ENCODE measurements at places on chromosomes 2 and 18.

DNA sequence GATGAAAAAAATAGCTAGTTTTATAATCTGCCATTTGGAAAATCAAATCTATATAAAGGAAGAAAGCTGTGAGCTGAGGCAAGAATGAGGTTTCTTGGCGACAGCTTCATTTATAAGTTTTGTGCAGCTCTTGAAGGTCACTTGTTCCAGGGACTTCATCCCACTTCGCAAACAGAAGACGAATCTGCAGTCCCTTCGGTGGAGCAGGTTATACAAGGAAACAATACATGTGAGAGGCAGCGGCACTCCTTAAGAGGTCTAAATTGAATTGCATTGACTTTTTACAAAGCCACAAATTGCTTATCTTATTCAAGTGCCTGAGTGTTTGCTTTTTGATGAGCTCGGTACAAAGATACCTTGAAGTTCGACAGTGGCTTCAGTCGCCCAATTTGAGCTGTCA, 72.2 kb downstream of the C1QL2 start:
- no peak for DNase-seq

DNA sequence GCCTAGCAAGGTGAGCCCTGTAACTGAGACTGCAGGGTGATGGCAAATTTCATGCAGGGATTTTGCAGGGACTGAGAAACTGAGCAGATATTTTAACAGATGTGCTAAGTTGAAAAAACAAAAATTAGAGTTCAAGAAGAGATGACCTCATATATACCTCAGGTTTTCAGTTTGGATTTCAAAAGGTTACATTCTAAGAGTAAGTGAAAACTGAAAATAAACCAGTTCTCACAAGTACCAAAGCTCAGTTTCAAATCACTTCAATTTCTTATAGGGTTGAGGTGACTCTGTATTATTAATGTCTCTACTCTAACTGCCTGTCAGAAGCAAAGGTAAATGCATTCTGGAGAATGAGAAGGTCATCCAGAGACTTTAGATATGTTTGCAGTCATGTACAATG, 237.4 kb upstream of the VRK2 start:
- no peak for DNase-seq

GRCh38 chr2:88658326-88658725, 31.1 kb upstream of the EIF2AK3 start:
- no peak for DNase-seq

GRCh38 chr2:175606010-175606841, 395.8 kb downstream of the LNPK start:
- DNase-seq = no peak

GRCh38 chr2:233416706-233417105, 62.4 kb downstream of the DGKD start:
- no peak for DNase-seq

GRCh38 chr2:199455545-199456382, 2.0 kb downstream of the SATB2 start:
- DNase-seq = no peak

GRCh38 chr2:41020358-41020757, 568.5 kb upstream of the SLC8A1 start:
- no peak for DNase-seq

GRCh38 chr18:75638223-75638775, 210.8 kb upstream of the SMIM21 start:
- no peak for DNase-seq

GRCh38 chr2:144730711-144731110, 210.8 kb upstream of the ZEB2 start:
- DNase-seq = no peak

- DNase-seq = peak; percentile 43
Measured at GRCh38 chr18:79644006-79644665, 35.5 kb upstream of the CTDP1 start.

GRCh38 chr2:15364561-15364960, 196.6 kb downstream of the NBAS start:
- DNase-seq = no peak

DNA sequence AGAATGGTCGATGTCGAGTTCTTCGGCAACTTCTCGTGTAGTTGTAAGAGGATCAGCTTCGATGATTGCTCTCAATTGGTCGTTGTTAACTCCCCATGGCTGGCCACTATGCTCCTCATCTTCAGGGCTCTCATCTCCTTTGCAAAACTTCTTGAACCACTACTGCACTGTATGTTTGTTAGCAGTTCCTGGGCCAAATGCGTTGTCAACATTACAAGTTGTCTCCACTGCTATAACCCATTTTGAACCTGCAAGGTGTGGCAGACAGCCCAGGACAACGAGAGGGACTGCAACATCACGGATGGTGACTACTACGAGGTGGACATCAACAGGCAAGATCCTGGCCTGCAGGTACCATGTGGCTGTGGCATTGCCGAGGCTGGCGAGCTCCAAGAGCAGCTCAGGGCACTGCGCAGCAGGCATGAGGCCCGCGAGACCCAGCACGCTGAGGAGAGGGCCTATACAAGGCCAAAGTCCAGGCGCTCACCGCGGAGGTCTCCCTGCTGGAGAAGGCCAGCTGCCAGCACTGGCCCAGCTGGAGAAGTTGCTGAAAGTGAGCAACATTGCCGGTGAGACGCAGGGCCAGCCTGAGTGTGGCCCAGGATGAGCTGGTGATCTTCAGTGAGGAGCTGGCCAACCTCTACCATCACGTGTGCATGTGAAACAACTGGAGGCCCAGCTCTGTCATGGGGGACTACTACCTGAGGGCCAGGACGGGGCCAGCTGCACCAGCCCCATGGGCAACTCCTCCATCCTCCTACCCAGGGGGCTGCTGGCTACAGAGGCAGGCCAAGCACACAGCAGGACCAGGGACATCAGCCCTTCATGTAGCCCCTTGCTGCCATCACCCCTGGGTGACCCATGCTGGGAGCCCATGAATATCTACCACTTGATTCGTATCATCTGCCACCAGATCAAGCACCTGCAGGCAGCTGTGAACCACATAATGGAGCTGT, 20.2 kb downstream of the CLK1 start:
- DNase-seq = no peak

GRCh38 chr18:8139127-8139527, 470.1 kb upstream of the RAB12 start:
- no peak for DNase-seq

- DNase-seq = no peak
Measured at GRCh38 chr18:33804258-33804657, 226.2 kb downstream of the ASXL3 start.

GRCh38 chr2:1553671-1554295, 140.5 kb downstream of the TPO start:
- DNase-seq = no peak

DNA sequence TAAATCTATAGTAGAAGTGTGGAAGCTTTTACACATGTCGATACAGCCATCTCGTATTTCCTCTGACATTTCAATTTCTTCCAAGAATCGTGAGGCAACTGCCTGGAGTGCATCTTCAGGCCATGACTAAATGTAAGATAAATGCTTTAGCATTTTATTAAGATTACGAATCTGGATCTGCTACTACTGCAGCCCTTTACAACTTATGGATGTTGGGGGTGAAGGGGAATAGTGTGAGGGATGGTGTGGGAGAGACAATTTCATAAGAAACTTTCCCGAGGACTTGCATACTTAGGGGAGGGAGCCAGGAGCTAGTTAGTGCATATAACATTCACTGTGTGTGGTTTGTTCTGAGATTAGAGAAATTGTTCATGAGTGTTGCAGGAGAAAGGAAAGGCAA, 204.8 kb downstream of the SLC39A10 start:
- no peak for DNase-seq

- no peak for DNase-seq
Measured at GRCh38 chr2:216866515-216867095, 6.7 kb upstream of the TNP1 start.

- DNase-seq = no peak
Measured at GRCh38 chr2:151945186-151945585, 117.0 kb upstream of the ARL5A start.

- DNase-seq = no peak
Measured at GRCh38 chr2:74424139-74424992, 2.8 kb downstream of the WDR54 start.

- DNase-seq = no peak
Measured at GRCh38 chr2:180646756-180647155, 333.6 kb upstream of the UBE2E3 start.

GRCh38 chr2:118294063-118294462, 205.8 kb downstream of the INSIG2 start:
- DNase-seq = no peak

DNA sequence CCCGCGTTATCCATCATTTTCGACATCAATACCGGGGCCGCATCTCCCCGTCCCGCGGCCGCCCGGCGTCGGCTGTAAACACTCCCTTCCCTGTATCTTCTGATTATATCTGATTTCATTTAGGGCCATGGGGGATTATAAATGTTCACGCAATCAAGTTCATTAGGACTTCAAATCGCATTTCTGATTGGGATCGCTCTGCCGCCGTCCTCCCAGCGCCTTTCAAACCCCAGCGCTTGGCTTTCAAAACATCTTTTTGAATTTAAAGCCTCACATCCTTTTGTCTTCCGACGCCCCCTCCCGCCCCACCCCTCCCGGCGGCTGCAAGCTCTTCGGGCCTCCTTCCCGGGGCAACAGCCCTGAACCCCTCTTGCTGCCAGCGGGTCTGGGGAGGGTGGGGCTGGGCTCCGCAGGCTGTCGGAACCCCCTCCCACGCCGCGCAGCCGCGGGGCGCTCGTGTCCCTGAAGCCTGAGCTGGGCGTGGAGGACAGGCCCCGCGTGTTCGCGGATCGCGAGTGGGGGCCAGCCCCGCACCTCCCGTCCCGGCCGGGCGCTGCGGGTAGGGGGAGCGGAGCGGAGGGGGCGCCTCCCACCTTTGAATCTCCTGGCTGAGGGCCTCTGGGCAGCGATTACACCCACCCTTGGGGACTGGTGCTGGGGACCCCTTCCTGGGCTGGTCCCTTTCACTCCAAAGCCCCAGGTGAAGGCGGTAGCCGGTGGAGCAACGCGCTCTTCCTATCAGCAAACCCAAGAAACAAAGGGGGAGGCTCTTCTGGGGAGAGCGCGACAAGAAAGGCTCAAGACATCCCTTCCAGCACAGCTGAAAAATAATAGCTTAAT, 11.3 kb upstream of the GBX2 start:
- DNase-seq = no peak

DNA sequence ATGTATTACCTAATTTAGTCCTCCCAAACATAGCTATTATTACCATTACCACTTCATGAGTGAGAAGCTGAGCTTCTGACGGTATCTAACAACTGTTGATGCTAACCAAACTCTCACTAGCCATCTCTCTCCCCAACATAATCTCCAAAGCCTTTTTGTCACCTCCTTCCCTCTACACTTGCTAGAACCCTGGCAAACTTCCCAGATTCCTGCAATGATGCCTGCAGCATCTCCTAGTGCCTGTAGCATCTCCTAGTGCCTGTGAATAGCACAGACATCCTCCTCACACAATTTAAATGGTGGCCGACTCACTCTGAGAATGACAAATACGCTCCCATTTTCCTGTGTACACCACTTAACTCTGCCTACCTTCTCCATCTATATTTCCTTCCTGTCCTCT, 126.7 kb downstream of the STK39 start:
- DNase-seq = no peak

DNA sequence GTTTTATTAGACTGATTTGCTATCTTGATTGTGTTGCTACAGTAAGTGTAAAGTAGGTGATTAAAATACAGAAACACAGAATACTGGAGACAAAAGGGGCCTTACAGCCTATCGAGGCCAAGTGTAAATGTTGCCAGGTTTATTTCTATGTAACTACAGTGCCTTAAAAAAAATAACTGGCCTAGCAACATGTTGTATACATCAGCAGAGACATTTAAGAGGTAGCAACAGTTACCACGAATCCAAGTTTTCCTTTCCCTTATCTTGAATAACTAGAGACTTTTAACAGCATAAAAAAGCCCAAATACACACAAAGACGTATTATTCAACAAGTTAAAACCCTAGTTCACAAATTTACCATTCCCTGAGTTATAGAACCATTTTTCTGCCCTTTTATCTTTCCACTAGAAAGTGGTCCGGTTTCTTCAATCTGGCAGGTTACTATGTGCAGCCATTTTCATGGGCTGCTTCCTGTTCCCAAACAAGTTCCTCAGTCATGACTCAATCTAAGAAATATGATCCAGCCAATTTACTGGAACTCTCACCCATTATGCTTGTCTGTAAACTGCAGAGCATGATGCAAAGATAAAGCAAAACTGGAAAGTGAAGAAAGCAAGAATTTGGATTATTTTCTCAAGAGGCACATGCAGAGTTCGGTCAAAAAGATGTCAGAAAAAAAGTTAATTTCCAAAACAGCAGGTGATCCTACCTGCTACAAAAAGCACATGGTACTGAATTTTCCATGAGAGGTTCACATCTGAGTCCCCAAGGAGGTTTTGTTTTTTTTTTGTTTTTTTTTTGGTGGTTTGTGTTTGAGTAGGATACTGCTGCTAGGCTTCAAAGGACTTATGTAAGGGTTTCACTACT, 22.2 kb downstream of the NFE2L2 start:
- DNase-seq = no peak

DNA sequence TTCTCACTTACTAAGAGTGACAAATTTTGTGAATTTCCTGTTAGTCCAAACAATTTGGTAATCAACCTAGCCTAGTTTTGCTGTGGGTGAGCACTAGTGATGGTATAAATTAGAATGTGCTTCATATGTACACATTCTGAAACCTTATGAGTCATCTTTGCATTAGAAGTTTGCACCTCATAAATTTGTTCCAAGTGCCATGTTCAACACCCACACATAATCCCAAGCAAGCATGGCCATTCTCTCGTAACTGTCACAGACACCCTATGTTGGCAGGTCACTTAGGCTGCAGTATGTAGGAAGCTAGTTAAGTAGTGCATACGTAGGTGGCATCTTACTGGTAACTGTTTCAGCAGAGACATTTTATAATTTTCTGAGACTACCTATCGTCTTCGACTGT, 46.9 kb downstream of the NAB1 start:
- no peak for DNase-seq

DNA sequence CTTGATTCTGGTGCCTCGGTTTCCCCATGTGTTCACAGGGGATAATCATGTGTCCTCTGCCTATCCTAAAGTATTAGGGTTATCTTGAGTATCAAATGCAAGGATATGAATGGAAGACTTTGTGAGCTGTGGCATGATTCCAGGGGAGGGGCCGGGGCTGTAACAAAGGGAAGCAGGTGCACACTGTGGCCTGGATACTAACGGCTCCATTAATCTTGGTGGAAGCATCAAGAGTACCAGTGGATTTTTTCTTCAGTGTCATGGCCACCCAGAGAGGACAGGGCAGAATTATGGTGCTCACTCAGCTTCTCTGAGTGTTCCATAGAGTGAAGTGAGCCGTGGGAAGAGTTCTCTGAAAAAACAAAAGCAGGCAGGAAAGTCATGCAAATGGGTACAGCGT, 320.1 kb downstream of the ALK start:
- DNase-seq = no peak

DNA sequence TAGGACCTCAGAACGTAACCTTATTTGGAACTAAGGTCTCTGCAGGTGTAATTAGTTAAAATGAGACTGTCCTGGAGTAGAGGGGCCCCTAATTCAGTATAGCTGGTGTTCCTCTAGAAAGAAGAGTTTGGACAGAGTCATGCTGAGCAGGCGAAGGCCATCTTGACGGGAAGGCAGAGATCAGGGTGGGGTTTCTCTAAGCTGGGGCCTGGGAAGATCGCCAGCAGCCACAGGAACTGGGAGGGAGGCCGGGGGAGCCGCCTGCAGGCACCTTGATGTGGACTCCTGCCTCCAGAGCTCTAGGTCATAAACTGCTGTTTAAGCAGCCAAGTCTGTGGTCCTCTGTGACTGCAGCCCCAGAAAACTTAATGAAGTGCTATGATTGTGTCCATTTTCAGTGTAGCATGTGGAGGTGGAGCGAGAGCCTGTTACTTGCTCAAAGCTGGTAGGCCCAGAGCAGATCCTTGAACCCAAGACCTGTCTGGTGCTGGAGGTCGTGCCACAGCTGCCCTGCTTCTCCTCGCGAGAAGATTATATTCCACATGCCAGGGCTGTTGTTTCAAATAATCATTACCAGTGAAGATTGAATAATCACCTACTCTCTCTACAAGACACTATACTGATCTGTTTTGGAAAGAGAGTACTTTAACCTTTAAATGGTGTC, 105.7 kb downstream of the TPO start:
- DNase-seq = no peak
